ENCODE measurements at places on chromosomes 2 and 18.

DNA sequence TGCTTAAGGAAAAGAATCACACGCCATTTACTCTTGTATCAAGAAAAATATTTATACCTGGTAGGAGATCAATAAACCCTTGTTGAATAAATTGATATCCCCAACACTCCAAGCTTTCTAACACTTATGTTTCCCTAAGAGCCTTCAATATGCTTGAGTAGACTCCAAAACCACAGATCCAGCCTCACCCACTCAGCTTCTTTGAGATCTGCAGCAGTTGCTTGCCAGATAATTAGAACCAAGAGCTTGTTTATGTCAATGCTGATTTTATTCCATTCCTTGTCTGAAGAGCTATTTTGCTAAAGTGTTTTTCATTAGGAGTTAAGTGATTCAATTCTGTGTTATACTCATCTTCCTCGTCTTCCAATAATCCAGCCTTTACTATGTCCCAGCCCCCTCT lies 26.3 kb upstream of the CRIM1 start:
- DNase-seq: no peak

- DNase-seq: no peak
These were observed 20.7 kb downstream of the DTNA start for GRCh38 chr18:34730774-34731173.

GRCh38 chr2:172647439-172647838 lies 88.2 kb upstream of the RAPGEF4 start:
- no peak for DNase-seq

DNA sequence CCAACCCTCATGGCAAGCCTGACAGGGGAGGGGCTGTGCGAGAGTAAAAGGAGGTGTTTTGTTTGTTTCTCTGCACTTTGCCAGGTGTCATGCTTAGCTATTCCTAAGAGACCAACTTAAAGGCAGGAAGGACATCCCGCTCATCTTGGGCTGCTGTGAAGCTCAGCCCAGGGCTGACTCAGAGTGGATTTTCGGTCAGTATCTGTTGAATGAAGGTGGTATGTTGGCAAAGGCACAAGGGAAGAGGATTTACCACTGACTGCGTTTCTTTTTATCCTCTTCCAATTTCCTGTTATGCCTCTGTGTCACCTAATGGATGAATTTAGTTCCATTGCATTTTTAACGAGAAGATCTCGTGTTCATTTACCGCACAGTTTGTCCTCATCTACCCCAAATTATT lies 18.9 kb downstream of the TRPM8 start:
- DNase-seq: no peak
